ENCODE measurements at places on chromosomes 5 and 9. TPM values are rescaled to one million over a fixed set of nuclear protein-coding genes. Genes with fewer than 3 reads are reported as not detected.

CDX1 gene
- 0.28 TPM for total RNA-seq

UBE2R2 gene
- total RNA-seq: 24.2 TPM

SLC28A3 gene
- total RNA-seq: 0.59 TPM

WDR36 gene
- total RNA-seq: 31.6 TPM

DNAI1 gene
- 3.5 TPM for total RNA-seq

C7 gene
- 95.1 TPM for total RNA-seq

ALDH7A1 gene
- total RNA-seq: 49.1 TPM

INSL4 gene
- total RNA-seq: not detected

DRD1 gene
- total RNA-seq: 1.6 TPM

SLC1A1 gene
- total RNA-seq: 22.3 TPM
